ENCODE measurements at places on chromosomes 11 and 22.

DNA sequence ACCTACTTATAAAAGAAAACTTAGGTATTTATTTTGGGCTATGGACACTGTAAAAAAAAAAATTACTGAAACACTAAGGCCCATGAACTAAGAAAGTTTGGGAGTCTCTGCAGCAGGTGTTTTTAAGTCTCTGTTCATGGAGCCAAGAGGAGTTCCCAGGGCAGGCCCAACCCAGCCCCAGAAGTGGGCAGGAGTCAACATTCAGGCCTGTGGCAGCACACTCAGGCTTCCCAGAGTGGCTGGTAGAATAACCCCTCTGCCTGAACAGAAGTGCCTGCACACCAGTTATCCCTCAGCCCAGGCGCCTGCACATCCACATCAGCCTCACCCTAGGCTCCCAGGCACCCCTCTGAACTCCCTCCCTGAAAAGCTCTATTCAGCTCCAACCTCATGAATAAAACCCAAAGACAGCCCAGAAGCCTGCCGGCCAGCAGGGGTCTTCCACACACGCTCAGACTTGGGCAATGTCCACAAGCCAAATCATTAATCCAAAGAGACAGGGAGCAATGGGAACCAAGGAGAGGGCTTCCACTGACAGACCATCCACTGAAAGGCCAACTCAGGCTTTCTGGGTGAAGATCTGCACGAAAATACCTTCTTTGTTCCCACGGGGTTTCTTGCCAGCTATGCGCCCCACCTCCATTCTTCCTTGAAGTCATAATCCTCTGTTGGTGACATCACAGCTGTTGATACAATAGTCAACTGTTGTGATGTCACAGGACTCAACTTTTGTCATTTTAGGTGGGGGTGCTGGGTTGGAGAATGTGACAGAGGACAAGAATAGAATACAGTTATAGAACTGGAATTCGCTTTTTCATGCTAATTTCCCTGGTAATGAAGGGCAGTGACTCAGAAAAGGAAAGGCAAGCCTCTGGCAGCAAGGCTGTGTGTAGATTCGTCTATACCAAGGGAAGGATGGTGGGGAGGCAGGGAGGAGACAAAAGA, 83.7 kb downstream of the RPL27A start:
- DNase-seq = peak; percentile 45

- no peak for DNase-seq
These were observed 83.4 kb upstream of the SHISAL1 start for GRCh38 chr22:44396021-44396726.

DNA sequence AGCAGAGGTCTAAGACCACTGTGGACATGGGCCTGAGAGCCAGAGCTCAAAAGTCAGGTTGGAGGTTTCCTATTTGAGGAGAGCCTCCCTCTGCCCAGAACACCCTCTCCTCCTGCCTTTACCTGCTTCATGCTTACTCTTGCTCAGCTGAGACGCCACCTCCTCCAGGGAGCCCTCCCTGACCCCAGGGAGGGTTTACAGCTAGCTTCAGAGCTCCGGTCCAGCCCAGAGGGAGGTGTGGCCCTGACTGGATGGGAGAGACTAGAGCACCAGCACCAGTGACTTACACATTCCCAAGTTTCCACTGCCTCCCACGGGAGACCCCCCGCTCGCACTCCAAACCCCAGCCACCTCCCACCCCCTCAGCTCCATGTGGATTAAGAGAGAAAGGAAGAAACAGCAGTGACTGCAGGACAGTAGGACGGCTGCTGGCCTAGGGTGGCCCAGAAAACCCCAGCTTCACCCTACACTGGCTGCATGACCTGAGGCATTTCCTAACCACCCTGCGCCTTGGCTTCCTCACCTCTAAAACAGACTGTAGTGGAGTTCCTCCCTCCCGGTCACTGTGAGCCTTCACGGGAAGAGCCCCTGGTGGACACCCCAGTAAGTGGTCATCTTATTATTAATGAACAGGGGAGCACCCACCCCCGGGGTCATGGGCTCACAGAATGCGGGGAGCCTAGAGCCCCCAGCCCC, 24.5 kb upstream of the PDGFB start:
- no peak for DNase-seq

DNA sequence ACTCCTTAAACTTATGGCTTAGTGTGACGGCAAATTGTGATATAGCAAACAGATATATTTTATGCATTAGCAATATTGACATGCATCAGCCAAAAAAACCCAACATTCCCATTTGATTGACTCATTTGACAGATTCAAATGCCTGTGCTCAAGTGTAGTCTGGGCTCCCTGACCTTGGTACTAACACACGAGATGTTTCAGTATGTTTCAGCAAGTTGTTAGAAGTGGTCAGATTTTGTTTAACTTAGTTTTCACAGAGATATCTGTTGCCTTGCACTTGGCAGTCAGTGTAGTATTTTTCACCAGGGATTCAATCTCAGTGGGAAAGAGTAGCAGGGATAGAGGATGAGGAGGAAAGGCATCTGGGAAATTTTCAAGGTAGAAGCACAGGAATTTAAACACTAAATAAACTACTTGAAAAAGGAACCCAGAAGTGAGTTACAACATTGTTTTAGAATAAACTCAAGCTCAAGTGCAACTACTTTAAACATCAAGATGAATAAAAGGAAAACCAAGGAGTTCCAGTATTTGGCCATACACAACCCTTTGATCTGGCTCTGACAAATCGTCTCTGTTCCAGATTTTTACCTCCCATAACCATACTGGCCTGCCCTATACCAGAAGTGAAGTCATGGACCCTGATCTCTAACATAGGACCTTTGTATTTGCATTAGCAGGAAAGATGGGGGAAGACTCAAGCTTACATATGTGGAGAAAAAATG, 56.5 kb upstream of the BLID start:
- DNase-seq = no peak

- no peak for DNase-seq
These were observed 1273.7 kb downstream of the LRRC4C start for GRCh38 chr11:40185793-40186192.
